ENCODE measurements at places on chromosomes 1 and 21. TPM values are rescaled to one million over a fixed set of nuclear protein-coding genes. Genes with fewer than 3 reads are reported as not detected.

Gene AMY1C
- total RNA-seq = 22.2 TPM

- no peak for DNase-seq
These were observed 90.8 kb downstream of the DDAH1 start for GRCh38 chr1:85374160-85374559.

DNA sequence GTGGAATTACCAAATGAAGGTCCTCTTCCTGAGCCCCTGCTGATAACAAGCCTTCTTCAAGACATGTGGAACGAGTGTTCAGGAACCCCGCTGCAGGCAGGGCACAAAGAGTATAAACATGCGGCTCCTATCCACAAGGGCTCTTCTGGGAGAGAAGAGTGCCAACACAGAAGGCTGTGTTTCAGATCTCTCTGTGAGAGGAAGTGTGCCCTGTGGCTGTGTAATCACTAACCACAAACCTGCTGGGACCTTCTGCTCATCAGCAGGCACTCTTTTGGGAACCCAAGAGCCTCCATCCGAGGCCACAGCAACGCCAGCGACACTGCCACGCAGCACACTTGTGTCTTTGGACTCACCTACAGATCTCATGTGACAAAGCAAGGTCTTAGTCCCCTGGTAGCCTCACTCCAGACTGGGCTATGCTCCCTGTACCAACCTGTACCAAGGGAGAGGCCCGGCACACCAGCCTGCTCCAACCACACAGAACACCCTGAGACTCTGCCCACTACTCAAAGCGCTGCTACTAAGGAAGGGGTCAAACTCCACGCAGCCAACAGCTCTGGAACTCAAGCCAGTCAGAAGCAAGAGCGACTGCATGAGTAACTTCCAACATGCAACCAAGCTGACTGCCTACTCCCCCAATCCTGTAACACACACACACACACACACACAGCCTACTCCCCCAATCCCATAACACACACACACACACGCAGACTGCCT, 7.8 kb downstream of the PTTG1IP start:
- DNase-seq = no peak

DNA sequence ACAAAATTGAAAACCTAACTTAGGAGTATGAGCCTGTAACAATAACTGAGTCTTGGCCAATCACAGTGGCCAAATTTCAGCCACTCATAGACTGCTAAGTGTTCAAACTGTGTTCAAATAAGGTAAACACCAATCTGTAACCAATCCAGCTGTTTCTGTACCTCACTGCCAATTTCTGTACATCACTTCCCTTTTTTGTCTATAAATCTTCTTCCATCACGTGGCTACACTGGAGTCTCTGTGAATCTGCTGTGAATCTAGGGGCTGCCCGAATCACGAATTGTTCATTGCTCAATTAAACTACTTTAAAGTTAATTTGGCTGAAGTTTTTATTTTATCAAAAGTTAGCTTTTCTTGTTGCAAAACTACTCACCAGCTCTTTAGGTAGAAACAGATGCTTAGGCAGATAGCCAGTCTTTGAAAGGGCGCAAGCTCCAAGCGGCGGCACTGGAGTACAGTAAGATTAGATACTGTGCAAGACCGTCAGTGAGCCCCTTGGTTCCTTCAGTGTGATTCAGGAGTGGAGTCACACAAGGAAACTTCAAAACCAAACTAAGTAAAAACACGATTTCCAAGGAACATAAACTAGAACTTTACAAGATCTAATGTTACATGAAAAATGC, 43.2 kb upstream of the ADGRL2 start:
- no peak for DNase-seq

GRCh38 chr21:38590449-38591217, 92.4 kb upstream of the ERG start:
- DNase-seq = no peak

Gene S1PR1
- 106 TPM for total RNA-seq

GRCh38 chr1:149927056-149927562, 494 bp downstream of the SF3B4 start:
- DNase-seq = no peak

Data from lung (tissue), 17 donors.